ENCODE measurements at places on chromosomes 13 and 19. TPM values are rescaled to one million over a fixed set of nuclear protein-coding genes. Genes with fewer than 3 reads are reported as not detected.

DNA sequence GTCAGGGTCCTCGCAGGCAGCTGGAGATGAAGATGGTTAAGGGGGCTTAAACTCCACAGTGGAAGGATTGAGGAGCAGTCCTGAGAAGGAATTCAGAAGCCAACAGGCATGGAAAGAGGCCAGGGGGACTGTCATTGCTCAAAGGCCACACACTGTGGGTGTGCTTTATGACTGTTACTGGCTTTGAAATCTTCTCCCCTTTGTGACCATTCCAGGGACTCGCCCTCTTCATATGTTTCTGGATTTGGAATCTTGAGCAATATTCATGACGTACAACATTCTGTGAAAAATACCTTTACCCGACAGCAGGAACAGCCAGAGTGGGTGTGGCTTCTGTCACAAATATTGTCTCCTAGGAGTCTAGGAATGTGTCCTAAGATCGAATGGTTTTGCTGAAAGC lies 16.6 kb downstream of the CEACAM7 start:
- DNase-seq = no peak

Gene RASGRP4
- total RNA-seq = 6.6 TPM

- DNase-seq = no peak
Observed at GRCh38 chr19:31502536-31503170, 153.4 kb upstream of the TSHZ3 start.

Gene LILRA5
- 11.7 TPM for total RNA-seq

DNA sequence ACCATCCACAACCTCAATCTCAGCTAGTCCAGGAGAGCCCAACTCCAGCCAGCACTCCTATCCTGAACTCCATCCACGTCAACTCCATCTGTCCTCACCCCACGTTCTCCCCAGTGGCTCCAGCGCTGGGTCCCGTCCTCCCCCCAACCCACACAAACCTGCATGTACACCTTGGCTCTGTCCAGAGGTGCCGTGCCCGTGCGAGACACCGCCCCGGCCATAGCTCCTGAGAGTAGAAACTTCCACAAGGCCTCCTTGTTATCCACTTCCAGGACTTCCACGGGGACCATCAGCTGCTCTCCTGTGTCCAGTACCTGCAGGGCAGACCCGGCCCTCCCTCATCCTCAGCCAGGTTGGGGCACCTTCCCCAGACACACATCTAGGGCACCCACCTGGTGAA lies 1.7 kb downstream of the SLC25A41 start:
- DNase-seq = no peak
